IMR-90 (cell line): ENCODE measurements at places on chromosomes 1 and 21.

DNA sequence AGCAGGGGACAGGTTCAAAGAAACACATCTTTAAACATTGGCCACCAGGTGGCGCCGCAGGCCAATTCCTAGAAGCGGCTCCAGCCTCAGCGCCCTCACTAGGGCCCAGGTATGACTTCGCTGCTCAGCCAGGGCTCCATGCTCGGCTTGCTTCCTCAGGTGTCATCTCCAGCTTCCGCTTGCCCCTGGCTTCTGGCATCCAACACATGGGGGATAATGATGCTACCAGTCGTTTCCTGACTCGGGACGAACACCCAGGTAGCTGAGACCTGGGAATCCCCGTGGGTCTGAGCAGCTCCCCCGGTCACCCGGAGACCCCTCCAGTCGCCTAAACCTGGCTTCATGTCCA, 8.5 kb upstream of the MEX3A start:
- peak; percentile 71 for DNase-seq

DNA sequence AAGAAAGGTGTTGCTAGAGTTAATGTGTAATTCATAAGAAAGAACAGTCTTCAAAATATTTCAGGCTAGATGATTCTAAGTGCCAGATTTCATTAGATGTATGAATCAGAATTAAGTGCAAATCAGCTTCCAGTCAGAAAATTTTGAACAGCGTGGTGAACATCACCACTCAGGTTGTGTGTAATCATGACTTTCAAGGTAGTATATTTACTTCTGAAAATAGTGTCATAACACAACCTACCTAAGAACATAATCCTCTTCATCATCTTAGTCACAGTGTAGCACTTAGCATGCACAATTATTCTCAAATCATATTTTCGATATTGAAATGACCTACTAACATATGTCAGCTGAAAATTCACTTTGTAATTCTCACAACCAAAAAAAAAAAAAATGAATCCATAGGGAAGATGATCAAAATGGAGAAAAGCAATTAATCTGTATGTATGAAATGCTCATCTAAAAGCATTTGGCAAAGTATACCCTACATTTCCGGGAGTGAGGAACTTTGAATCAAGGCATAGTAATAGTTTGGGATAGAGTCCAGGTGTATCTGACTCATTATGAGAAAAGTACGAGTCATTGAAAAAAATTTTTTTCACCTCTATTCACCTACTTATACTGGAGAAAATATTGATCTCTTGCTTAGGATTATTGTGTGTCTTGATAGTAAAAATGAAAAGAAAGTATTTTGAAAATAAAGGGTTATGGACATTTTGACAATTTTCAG, 221.8 kb upstream of the CHRM3 start:
- DNase-seq = no peak

DNA sequence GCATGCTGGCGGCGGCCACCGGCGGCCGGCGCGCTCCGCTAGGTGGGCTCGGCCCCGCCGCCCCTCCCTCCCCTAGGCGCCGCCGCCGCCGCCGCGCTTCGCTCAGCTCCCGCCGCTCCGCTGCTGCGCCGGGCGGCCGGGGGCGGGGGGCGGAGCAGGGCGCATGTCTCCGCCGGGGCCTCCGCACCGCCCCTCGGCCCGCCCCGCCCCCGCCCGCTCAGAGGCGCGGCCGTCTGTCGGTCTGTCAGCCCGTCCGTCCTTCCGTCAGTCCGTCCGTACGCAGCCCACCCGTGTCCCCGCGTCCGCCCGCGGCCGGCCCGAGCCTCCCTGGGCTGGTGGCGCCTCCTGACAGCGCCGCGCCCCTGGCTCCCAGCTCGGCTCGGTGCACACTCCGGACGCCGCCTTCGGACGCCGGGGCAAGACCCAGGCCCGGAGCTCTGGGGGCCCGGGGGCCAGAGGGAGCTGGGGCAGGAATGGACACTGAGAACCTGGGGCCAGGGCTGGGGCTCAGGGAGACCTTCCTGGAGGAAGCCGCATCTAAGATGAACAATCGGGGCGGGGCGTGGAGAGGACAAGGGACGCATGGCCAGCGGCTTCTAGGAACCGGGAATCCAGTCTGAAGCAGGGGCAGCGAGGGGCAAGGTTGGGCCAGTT, at the start of gene GPR153:
Gene GPR153 (minus strand): TSS at position 138 of the 654 bp plus-strand sequence. CDS start 6,193 bp downstream, outside the sequence.
- DNase-seq = no peak

- DNase-seq = no peak
Observed at GRCh38 chr1:58391056-58391455, 155.5 kb downstream of the OMA1 start.

DNA sequence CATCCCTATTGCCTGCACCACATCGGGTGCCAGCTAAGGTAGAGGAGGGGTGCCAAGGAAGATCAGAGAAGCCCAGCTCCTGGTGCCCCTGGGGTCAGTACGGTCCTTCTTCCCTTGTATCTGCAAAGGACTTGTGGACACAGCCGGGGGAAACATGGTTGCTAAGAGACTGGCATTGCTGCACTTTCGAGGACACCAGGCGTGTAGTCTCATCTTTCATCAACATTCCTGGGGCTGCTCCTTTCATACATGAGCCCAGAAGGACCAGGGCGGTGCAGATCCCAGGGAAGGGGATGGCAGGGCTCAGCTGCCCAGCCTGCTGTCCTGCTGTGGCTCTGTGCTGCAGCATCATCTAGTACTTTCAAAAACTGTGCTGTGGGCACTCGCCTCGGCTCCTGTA, 61.0 kb downstream of the RUNX1 start:
- DNase-seq = no peak

- no peak for DNase-seq
Observed at GRCh38 chr1:245380790-245381535, 226.2 kb downstream of the KIF26B start.

DNA sequence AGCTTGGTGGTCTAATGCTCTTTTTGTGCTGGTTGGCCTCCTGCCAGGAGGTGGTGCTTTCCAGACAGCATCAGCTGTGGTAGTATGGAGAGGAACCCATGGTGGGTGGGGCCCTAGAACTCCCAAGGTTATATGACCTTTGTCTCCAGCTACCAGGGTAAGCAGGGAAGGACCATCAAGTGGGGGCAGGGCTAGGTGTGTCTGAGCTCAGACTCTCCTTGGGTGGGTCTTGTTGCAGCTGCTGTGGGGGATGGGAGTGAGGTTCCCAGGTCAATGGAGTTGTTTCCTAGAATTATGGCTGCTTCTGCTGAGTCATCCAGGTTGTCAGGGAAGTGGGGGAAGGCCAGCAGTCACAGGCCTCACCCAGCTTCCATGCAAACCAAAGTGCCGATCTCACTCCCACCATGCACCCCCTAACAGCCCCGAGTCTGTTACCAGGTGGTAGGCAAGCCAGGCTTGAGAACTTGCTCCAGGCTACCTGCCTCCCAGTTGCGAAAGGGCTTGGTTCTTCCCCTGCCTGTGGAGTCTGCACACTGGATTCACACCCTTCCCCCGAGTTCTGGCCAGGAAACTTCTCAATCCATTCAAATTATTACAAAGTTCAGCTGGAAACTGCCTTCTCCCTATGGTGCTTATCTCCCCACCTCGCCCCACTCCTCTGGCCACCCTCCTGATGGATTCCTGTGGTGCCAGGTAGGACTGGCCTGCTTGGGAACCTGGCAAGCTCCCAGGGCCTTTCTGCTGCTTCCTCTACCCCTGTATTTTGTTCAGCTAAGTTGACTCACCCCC, 37.8 kb downstream of the DRAM2 start:
- DNase-seq = no peak

- DNase-seq = no peak
Observed at GRCh38 chr1:43560286-43560685, 29.6 kb downstream of the PTPRF start.

DNA sequence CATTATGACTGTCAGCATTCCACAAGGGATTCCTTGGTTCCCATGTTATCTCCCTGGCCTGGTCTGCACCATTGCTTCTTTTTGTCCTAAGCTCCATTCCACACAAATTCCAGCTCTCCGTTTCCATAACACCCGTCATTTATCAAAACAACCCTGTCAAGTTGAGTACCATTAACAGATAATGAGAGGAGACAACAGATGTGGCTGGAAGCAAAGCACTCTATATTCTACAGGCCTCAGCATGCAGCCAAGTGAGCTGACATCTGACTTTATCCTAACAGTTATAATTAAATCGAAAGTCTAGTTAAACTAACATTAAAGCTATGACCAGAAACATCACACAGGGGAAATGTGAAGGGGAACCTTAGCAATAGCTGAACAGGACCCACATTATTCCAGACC, 110.4 kb downstream of the RERE start:
- DNase-seq = peak; percentile 32

GRCh38 chr1:94061513-94062443, 59.2 kb downstream of the ABCA4 start:
- peak; percentile 80 for DNase-seq

DNA sequence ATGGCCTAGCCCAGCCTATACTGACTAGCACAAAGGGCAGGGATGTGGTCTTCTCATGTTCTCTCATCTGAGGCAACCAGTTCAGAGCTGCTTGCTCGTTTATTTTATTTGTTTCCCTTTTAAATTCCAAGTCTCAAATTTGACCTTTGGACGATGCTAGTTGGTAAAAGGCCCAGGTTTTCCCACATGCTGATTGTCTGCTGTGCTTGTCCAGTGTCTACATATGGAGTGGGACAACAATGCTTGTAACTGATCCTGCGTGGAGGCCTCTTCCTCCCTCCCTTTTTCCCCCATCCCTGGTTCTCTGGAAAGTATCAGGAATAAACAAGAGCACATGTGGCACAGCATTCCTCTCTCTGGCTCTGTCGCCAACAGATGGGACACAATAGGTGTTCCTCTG, 34.0 kb upstream of the BEND5 start:
- DNase-seq = no peak
